ENCODE measurements at places on chromosomes 5 and 9.

- no peak for DNase-seq
Observed at GRCh38 chr9:135920973-135921585, 13.7 kb upstream of the CAMSAP1 start.

DNA sequence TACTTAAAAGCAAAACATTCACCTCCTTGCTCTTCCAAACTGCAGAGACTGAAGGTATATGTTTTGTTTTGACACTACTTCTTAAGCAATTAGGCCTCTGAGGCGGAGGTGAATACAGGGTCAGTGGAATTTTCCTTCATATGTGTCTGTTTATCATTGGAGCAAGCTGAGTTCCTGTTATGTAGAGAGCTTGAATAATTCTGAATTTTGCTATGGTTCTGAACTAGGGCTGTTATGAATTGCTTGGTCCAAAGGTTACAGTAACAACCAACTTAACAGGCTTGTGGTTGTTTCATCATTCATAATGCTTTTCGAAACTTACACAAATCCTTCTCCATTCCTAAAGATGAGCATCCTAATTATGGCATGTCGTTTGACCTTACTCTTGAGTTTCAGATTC is 444.6 kb upstream of the MEF2C start:
- DNase-seq: no peak

- DNase-seq: no peak
Observed at GRCh38 chr5:7546555-7546954, 150.6 kb downstream of the ADCY2 start.

- DNase-seq: no peak
Observed at GRCh38 chr9:84754461-84754860, 84.9 kb downstream of the NTRK2 start.

GRCh38 chr9:38278457-38278856 is 114.0 kb upstream of the ALDH1B1 start:
- no peak for DNase-seq

DNA sequence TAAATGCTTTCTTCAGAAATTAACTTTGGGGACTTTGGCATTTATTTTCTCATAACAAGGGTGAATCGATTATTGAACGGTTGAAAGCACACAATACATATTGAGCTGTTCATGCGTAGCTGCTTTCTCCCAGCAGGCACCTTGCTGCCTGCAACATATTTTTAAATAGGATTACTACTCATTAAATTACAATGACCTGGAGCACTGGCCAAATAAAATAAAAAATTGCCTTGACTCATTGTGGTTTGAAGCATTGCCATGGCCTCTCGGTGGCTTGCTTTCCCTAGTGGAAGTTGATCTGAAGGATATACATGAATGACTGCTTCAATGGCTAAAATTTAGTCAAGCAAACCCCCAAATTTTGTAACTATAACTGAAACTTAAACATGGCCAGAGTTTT is 181.6 kb upstream of the NUDT12 start:
- DNase-seq: no peak

- no peak for DNase-seq
Observed at GRCh38 chr5:117942861-117943519, 1045.4 kb downstream of the DTWD2 start.

GRCh38 chr5:158682631-158683030 is 417.1 kb downstream of the EBF1 start:
- DNase-seq: no peak

DNA sequence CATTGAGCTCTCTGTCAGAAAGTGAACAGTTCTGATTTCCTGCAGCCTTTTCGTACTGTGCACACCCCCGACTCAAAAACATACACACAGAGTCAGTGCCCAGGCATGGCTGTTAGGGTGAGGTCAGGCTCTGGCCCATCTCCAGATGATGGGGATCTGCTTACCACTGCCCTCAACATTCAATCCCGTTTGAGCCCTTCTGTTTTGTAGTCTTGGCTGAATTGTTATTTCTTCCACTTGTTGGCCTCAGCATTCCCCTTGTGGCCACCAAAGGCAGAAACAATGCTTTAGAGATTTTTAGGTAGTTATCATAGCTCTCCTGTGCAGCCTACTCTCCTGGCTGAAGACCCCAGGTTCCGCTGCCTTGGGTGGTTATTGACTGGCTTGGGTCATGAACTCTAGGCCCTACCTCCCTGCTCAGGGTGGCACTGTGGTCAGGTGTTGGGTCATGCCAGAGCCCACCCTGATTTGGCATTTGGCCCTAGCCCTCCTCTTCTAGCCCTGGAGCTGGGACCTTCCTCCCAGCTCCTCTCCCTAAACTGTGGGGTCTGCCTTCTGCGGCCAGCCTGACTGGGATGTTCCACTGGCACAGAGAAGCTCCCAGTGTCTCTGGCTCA is 7.8 kb upstream of the MYOZ3 start:
- no peak for DNase-seq

- DNase-seq: no peak
Observed at GRCh38 chr5:37198842-37199241, 50.3 kb downstream of the CPLANE1 start.

- DNase-seq: no peak
Observed at GRCh38 chr5:169545762-169546161, 37.8 kb upstream of the SPDL1 start.

GRCh38 chr5:113615708-113616107 is 102.2 kb downstream of the YTHDC2 start:
- DNase-seq: no peak

GRCh38 chr5:169803077-169803981 is 166.3 kb downstream of the DOCK2 start:
- no peak for DNase-seq

GRCh38 chr9:103574056-103574455 is 520.1 kb upstream of the SMC2 start:
- no peak for DNase-seq

- no peak for DNase-seq
Observed at GRCh38 chr5:120926471-120926870, 462.4 kb downstream of the PRR16 start.

DNA sequence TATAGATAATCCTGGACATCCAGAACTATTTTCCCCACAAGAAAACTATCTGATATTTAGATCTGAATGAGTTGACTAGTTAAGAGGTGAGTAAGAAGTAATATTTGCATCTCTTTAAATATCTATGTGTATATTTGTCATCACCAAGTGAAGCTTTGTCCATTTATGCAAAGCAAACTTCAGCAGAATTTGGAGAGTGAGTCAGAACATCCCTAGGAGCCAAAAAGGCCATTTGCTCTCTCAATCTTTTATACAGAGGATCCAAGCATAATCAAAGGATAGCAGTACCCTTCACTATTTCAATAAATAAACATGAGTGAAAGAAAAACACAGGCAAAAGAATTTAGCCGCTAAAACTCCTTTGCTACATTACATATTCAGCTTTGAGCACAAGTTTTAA is 454.4 kb downstream of the NR2F1-AS1 start:
- no peak for DNase-seq

DNA sequence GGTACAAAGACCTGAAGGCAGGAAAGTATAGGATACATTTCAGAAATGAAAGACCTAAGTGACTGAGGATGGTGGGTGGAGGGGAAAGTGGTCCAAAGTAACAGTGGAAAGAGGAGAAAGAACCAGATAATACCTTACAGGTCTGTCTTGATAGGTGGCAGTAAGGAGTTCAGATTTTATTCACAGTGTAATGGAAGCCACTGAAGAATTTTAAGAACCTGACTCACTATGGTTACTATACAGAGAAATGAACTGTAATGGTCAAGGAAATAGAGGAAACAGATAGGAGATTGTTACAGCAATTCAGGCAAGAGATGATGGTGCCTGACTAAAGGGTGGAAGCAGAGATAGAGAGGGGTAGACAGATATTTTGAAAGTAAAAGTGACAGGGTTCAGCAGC is 46.5 kb downstream of the EPB41L4A start:
- DNase-seq: no peak

DNA sequence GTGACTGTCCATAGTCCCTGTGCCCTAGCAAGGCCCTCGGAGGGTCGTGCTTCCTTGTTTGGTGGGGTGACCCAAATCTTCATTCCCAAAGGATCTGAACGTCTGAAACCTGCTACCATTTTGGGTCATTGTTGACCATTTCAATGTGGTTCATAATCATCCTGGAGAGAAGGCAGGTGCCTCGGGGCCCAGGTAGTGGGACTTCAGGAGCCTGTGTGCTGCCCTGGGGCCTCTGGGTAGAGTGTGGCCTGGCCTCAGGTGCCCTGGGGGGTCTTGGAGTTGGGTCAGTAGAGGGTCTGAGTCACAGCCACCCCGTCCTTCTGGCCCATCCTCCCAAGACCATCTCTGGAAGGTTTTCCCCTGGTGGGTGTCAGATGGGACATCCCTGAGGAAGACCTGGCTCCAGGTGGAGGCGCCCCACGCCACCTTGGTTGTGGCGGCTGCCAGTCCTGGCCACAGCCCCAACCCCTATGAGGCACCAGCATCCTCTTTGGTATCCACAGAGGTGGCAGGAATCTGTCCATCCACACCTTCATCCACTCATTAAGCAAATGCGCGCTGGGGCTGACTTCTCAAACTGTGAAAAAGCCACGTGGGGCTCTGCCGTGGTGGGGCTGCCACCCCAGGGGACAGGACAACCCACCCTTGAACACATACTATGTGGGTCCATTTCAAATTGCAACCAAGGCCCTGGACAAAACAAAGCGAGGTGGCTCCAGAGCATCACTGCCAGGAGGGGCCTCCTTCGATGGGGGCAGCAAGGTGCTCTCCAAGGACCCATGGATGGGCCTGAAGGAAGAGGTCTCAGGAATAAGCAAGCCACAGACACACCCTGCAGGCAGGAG is 41.6 kb upstream of the FCN1 start:
- no peak for DNase-seq

Data from stimulated activated CD4-positive, alpha-beta T cell treated with anti-CD3 and anti-CD28 coated beads, TNF-alpha, amount 100 ng/mL, for 4 hours (primary cell).